ENCODE measurements at places on chromosomes 16 and 17.

DNA sequence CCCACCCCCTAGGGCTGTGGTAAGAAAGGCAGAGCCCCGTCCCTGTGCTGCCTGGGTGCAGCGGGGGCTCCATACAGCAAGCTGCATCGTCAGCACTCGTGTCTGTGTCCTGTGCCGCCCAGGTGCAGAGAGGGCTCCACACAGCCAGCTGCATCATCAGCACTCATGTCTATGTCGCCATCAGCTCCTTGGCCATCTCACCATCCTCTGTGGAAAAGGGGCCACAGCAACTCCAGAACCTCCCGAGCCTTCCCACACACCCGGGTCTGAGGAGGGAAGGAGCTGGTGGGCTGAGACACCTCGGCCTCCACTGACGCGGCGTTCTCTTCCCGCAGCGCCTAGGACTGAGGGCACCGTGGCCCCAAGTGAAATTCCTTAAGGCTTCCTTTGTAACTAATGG lies 72.9 kb upstream of the CHMP6 start:
- DNase-seq: no peak

GRCh38 chr16:76766538-76766937 lies 424.5 kb upstream of the MON1B start:
- DNase-seq: no peak

GRCh38 chr17:16584273-16584995 lies 15.4 kb upstream of the ZNF287 start:
- DNase-seq: peak; percentile 63

DNA sequence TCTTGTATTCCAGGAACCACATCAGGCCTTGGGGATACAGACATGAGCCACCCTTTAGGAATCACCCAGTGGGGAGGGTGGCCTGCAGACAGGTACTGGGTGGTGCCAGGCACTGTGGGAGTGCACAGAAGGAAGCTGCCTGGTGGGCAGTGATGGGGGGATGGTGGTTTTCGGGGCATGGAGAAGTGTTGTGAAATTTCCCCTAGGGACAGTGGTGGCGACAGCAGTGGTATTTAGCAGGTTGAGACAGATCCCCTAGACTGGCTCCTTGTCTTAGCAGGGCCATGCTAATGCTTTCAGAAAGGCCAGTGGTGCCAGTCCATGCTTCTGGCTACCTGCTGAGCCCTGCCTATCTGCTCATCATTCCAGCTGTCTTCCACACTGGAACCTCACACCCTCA lies 129.6 kb downstream of the SPACA3 start:
- DNase-seq: no peak

DNA sequence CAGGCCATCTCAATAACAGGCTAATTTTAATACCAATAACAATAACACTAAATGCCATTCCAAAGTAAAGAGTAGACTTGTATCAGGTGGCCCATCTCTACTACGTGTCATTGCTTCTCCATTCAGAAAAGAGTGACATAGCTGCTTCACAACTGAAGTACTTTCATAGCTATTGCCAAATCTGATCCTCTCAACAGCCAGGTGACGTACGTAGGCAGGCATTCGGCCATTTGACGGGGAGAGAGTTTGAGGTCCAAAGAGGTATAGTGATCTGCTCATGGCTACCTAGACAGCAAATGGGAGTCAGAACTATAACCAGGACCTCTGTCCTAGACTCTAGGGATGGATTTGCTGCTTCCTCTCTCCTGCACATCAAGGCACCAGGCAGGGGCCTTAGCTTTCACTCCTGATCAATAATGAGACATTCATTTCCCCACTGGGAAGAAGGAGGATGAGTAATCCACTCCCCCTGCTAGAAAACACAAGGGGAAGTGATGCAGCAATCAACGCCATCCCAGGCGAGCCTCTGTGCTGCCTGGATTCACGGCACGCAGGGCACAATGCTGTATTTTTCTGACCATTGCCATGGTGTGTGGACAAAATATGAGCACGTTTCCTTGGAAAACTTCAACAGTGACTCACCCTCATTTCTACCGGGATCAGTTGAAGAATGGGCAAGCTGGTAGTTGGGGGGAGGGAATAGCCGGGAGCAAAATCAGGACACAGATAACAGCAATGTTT lies 80.9 kb downstream of the SPACA3 start:
- no peak for DNase-seq

GRCh38 chr16:86033016-86033474 lies 134.1 kb downstream of the IRF8 start:
- no peak for DNase-seq

- DNase-seq: no peak
Measured at GRCh38 chr17:40071313-40072039, 8.7 kb downstream of the THRA start.

GRCh38 chr17:40467281-40467867 lies 24.1 kb downstream of the IGFBP4 start:
- no peak for DNase-seq

GRCh38 chr16:50425648-50426047 lies 56.9 kb upstream of the BRD7 start:
- no peak for DNase-seq

- DNase-seq: no peak
Measured at GRCh38 chr16:24826096-24826690, 19.6 kb upstream of the SLC5A11 start.

- no peak for DNase-seq
Measured at GRCh38 chr16:86346034-86346433, 164.3 kb upstream of the FOXF1 start.

- DNase-seq: no peak
Measured at GRCh38 chr16:11386791-11387546, 41.7 kb downstream of the RMI2 start.

DNA sequence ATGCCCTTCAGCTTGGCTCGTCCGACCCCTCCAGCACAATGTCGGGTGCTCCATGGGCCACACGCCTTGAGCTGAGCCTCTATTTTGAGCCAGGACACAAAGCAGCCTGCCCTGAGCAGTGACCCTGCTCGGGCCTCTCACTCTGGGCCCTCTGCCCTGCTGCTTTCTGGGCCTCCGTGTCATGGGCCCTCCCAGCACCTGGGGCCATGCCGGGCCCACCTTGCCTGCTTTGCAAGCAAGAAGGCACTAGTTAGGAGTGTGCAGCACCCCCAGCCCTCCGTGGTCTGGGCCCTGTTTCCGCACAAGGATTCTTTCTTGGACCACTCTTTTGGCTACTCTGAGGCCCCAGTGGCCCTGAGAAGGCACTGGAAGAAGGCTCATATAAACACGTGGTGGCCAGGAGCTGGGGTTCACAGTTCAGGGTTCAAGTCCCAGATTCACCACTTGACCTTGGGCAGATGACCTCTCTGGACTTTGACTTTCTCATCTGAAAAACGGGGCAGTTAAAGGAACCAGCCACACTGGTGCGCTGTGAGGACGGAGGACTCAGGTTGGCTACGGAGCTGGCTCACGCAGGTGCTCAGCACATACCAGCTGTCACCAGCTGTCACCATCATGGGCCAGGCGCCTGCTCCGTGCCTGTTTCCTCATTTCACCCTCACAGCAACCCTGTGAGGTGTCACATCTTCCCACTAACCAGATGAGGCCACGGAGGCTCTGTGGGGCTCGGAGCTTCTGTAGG lies 166.0 kb upstream of the GSE1 start:
- no peak for DNase-seq

DNA sequence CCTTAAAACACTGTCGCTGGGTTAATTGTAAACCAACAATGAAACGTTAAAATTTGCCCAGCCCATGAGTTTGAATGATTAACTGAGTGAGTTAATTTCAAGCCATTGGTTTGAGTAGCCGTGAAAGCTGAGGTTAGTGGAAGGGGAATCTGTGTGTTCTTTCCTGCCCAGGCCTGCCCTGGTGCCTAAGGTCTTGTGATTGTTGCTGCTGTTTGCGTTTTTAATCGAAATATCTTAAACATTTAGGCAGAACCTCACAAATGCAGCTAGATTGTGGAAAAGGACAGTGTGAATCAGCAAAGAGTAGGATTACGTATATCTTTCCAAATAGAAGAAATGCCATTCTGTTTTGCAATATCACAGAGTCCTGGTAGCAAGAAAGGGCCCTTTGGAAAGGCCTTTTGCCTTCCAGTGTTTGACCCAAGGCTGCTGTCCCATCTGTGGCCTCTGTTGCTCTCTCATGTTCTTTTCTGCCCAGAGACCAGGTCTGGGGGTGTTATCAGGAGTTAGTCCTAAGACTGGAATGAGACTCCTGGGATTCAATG lies 113.8 kb downstream of the MSI2 start:
- DNase-seq: no peak

- no peak for DNase-seq
Measured at GRCh38 chr17:36864827-36865430, 72.3 kb upstream of the LHX1 start.

- no peak for DNase-seq
Measured at GRCh38 chr17:61400717-61401388, 1.2 kb downstream of the TBX2 start.

GRCh38 chr17:75075597-75076336 lies 12.0 kb upstream of the SLC16A5 start:
- no peak for DNase-seq

DNA sequence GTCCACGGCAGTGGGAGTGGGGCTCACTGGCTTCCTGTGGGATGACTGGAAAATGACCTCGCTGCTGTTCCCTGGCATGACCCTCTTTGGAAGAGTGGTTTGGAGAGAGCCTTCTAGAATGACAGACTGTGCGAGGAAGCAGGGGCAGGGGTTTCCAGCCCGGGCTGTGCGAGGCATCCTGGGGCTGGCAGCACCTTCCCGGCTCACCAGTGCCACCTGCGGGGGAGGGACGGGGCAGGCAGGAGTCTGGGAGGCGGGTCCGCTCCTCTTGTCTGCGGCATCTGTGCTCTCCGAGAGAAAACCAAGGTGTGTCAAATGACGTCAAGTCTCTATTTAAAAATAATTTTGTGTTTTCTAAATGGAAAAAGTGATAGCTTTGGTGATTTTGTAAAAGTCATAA lies 7.8 kb upstream of the RNF213 start:
- no peak for DNase-seq

DNA sequence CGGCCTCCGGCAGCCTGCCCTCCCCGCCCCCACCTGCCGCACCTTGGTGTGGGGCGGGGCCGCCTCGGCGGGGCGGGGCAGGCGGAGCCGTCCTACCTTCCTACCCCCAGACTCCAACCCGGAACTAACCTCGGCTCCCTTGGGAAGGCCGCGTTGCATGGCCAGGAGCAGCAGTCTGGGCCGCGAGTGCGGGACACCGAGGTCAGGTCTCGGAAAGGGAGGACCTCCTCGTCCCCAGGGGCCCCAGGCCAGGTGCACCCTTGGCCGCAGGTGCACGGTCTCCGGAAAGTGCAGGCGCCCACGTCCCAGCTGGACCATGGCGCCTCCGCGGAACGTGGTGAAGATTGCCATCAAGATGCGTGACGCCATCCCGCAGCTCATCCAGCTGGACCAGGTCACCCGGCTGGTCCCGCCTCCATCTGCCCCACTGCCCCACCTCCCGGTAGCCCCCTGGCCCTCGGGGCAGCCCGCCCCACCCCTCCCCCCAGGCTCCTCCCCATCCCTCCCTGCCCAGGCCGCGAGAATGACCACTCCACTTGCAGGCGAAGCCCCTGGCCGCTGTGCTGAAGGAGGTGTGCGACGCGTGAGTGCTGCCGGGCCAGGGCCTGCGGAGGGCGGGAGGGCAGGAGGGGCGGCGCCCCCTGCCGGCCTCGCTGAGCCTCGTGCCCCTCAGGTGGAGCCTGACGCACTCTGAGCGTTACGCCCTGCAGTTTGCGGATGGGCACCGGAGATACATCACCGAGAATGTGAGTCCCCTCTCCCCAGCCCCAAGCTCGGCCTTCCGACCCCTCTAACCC lies at the start of gene ELMO3:
ELMO3 (plus strand) TSS at position 121 of the 797 bp plus-strand sequence; CDS start at position 317, 196 bp downstream.
- peak; percentile 1 for DNase-seq

GRCh38 chr17:66443166-66443565 lies 140.8 kb downstream of the PRKCA start:
- DNase-seq: no peak

GRCh38 chr16:2512735-2513404 lies 882 bp upstream of the ATP6V0C start:
- no peak for DNase-seq

DNA sequence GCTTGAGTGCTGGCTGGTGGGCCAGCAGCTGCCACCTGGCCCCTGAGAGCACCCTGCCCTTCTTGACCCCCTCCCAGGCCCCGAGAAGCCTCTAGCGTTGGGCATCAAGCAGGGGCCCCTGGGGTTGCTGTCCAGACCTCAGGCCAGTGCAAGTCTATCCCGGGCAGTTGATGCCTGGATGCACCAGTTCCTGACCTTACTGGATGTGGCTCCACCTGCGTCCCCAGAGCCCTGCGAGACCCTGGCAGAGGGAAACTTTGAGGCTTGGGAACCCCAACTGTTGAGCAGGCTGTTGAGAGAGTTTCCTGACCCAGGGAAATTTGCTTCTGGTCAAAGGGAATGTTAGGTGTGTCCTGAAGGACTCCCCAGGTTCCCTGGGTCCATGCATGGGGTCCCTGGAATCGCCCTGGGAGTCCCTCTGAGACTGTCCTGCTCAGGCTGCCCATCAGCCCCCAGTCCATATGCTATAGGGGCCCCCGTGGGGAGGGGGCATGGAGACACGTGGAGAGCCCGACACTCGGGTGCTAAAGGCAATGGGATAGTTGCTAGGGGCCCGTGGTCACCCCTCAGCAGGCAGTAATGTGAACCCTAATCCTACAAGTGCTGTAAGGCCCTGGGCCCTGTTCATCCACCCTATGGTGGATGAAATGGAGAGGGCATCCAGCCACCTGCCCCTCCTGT lies 46.4 kb downstream of the RAB11FIP4 start:
- no peak for DNase-seq

- no peak for DNase-seq
Measured at GRCh38 chr16:22694887-22695382, 119.0 kb upstream of the HS3ST2 start.

DNA sequence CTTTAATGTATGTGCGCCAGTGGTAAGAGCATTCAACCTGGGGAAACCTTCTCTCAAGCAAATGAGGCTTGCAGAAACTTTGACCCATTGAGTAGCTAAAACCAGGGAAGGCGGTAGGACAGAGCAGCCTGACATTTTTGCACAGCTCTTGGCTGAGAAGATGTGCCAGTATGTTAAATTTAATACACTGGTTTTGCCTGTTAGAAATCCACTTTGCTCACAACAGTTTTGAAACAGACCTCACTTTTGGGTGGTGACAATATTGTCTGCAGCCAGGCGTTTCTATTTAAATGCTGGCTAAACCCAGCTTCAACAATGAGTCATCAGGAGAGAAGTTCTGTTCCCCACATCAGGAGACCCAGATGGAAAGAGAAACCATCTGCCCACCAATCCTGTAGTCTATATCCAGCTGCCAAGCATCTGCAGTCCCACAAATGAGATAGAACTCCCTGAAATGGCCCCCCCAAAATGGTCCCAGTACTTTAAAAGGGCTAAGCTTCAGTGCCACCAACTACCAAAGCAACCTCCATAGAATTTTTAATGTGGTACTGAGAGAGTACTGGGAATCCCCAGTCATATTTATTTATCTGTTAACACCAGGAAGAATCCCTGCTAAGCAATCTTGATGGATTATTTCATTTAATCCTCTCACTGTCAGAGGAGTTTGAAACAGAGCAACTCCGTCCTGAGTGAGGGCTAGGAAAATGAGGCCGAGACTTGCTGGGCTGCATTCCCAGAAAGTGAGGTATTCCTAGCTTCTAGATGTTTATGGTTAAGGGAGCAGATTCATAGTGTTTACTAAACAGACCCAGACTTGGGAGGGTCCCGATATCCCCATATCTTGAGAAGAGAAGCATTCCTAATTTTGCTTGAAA lies 29.0 kb upstream of the CLEC3A start:
- DNase-seq: no peak
